ENCODE measurements at places on chromosomes 6 and 20.

GRCh38 chr6:165515963-165516624, 146.9 kb downstream of the PDE10A start:
- DNase-seq: peak; percentile 12

GRCh38 chr20:40683894-40684268, 5.2 kb downstream of the MAFB start:
- DNase-seq: no peak

DNA sequence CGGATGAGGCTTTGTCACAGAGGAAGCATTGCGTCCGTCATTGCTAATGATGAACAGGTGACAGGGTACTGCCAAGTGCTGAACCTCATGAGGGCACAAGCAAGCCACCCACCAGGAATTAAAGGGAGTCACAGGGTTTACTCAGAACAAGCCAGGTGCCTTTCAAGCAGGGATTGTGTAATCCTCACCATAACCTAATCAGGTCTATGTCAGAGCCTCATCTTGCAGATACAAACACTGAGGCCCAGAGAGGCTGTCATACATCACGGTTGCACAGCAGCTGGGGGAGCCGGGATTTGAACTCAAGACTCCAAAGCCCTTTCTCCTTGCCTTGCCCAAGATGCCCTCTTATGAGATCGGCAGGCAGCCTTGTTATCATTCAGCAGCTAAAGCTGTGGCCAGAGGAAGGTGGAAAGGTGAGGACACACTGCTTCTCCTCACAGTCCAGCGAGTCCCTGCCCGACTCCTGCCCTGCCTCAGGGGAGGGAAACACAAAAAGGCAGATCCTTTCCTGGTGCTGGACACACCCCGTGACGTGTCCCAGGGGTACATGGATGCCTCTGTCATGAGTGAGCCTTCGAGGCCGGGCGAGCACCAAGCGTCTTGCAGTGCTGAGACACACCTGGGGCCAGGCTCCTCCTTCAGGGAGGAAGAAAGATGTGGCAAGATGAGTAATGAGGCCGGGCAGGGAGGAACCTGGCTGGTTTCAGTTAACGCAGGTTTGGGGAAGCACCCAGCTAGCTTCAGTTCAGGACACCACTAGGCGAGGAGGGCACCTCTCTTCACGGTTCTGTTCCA, 214.9 kb downstream of the LY86 start:
- no peak for DNase-seq

GRCh38 chr6:112416866-112417265, 69.7 kb downstream of the RFPL4B start:
- no peak for DNase-seq

DNA sequence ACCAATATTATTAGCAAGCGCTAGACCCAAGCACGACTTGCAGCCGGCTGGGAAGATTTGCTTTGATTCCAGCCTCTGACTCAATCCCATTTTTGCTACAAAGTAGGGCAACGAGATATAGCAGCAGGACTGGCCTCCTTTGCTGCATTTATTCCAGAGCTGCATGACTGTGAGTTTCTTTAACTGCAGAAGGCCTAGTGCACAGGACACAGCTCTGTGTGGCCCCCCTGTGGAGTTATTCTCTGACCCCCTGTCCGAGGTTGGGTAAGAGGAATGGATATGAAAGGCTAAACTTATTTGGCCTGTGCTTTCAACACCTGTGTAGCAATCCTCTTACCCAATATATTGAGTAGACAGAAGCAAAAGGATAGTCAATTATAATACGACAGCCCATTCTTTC, 133.3 kb upstream of the SPTLC3 start:
- no peak for DNase-seq

DNA sequence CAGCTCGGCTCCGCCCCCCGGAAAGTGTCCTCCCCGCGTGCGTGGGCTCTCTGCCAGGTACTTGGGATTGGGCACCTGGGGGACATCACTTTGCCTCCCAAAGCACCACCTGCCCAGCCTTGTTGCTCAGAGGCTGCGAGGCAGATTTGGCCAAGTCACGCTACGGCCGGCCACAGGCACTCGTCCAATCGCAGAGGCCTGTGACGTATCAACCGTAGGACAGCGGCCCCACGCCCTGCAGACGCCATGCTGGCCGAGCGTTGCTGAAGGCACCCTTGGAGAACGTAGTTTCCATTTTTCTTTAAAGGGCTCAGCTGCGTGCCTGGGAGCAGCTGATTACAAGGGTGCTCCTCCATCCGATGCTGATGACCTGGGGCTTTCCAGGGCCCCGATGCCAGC, 3.1 kb downstream of the NTSR1 start:
- DNase-seq: no peak

- DNase-seq: peak; percentile 27
Measured at GRCh38 chr6:109690373-109690736, 647 bp downstream of the AK9 start.

DNA sequence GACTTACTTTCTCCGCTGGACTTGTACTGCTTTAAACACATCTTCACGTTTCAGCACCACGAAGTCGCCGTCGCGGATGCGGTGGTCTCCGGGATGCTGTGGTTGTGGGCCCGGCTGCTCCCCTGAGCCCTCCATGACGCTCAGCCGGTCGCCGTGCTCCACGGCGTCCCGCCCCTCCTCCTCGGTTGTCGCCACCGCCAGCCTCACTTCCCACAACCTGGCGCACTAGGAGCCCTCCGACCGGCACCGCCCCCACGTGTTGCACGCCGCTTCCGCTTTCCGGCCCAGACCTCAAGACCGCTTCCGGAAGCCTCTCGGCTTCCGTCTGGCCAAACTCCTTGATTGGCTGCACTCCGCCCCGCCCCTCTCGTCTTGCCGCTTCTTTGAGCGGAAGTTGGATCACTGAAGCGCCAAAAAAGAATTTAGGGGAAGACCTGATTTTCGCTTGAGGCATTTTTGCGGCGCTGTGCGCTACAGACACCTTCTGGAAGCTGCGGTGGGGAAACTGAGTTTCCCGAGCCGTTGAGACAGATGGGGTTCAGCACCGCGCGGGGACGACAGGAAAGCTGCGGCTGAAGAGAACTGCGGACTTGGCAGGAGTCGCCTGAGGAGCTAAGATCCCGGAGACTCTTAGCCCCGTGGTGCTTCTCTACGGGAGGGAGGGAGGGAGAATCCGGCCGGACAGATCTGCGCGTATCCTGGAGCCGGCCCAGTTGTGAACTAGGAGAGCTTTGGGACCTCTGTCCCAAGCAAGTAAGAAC, at the start of the genes MCM8 and TRMT6:
Gene MCM8, plus strand, starts transcription at position 382 of the 761 bp plus-strand sequence. CDS start 1,364 bp downstream, outside the sequence.
Gene TRMT6, minus strand, starts transcription at position 263 of the 761 bp plus-strand sequence. Its CDS starts 128 bp downstream, at position 135.
- DNase-seq: peak; percentile 98

- DNase-seq: peak; percentile 67
Measured at GRCh38 chr6:137764464-137764863, 102.6 kb upstream of the TNFAIP3 start.

DNA sequence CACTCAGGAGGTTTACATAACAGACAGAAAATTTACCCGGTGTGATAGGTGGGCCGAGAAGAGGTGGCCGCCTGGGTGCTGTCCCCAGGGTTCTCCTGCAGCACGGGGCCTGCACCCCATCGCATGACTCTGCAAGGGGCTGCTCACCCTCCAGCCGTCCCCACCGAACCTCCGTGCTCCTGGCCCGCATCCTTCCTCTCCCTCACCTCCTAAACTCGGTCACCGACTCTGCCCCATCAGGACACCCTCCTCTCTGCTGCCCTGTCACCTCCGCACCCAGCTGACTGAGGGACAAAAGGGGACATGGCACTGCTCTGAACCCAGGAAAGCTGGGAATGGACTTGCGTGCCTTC, 147.6 kb downstream of the SYNDIG1 start:
- DNase-seq: no peak

GRCh38 chr6:3811191-3811590, 38.0 kb upstream of the FAM50B start:
- DNase-seq: no peak

- no peak for DNase-seq
Measured at GRCh38 chr6:107437691-107438090, 21.7 kb downstream of the PDSS2 start.

- no peak for DNase-seq
Measured at GRCh38 chr6:139635401-139636130, 261.1 kb upstream of the CITED2 start.

- DNase-seq: no peak
Measured at GRCh38 chr20:1657556-1658334, at the start of gene SIRPG. Gene SIRPG, minus strand, starts transcription at chr20:1657779. Its CDS starts 65 bp downstream, at chr20:1657714.

DNA sequence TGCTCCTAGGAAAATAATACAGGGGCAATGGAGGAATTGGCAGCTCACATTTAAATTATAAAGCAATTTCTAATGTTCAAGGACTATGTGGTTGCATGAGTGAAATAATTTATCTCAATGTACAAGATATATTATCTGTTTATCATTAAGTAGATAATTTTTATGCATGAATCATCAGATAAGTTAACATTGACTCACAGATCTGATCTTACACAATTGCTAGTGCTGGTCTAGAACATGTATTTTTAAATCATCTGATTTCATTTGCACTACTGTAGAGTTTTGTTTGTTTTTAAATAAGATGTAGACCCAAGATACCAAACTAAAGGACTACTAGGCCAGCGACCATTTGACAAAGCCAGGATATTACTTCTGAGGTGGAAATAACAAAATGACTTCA, 199.2 kb downstream of the BMP2 start:
- no peak for DNase-seq

Data from Daoy (cell line).